ENCODE measurements at places on chromosomes 5 and 9.
A peak's percentile ranks its signal among the peaks of the same experiment; 100 is the strongest.

DNA sequence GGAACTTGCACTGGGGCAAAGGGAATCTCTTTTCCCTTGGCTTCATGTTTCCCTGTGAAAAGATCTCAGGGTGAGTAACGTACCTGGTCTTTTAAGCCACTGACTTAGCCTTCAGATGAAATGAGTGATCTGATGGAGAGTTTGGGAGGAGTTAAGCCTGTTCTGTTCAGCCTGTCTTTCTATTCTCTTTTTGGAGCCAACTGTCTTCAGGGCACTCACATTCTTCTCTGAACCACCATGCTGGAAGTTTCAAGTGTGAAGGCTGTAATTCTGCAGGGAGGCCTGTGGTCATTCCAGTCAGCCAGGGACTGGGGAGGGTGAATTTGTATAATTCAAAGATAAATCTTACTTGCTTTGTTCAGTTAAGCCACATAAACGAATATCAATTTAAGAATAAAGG, 722.2 kb upstream of the SEMA6A start:
- H3K4me3 ChIP-seq, result no peak overlapping the region
- no peaks in the 10 kb centered on the region for H3K36me3 ChIP-seq
- H3K27me3 ChIP-seq, result no peaks in the 10 kb centered on the region
- H3K27ac ChIP-seq, result no peak overlapping the region
- H3K4me1 ChIP-seq, result no peaks in the 10 kb centered on the region

GRCh38 chr5:961711-962240, 46.8 kb upstream of the NKD2 start:
- DNase-seq, result no peak
- peaks cover 16% of the 10 kb centered on the region for H3K4me1 ChIP-seq
- H3K27me3 ChIP-seq, result peaks cover 71% of the 10 kb centered on the region

DNA sequence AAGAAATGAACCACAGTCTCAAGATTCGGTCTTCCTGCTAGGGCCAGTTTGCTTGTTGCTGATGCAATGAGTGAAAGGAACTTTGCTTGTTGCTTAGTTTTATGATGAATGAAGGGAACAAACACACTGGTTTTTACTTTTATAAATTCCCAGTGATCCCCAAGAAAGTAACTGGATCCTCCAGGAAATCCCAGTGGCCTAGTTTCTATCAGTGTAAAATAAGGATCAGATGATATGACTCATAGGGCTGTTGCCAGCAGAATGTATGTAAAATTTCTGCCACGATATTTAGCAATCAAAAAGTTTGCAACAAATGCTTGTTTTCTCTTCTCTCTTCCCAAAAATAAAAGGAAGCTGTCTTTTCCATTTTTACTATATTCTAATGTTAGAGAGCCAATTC, 160.1 kb upstream of the CDKN2B start:
- H3K4me3 ChIP-seq, result no peak overlapping the region
- no peaks in the 10 kb centered on the region for H3K4me1 ChIP-seq
- H3K27me3 ChIP-seq, result peaks cover 10% of the 10 kb centered on the region
- H3K27ac ChIP-seq, result no peak overlapping the region

- H3K4me1 ChIP-seq, result no peaks in the 10 kb centered on the region
- DNase-seq, result no peak
- no peaks in the 10 kb centered on the region for H3K36me3 ChIP-seq
- no peak overlapping the region for H3K4me3 ChIP-seq
- no peak overlapping the region for H3K27ac ChIP-seq
These were observed 140.5 kb downstream of the MUSK start for GRCh38 chr9:110809038-110809595.

DNA sequence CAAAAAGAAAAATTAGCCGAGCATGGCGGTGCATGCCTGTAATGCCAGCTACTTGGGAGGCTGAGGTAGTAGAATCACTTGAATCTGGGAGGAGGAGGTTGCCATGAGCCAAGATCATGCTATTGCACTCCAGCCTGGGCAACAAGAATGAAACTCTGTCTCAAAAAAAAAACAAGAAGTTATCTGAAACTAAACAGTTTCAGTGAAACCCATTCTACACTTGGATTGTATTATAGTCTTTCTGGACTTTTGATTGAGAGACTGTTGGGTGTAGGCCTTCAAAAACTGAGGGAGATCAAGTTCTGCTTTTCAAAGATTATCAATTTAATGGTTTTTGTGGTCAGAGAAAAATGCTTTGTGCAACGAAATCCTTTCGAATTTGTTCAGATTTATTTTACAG, 34.6 kb upstream of the SPINK5 start:
- no peak overlapping the region for H3K4me3 ChIP-seq
- no peaks in the 10 kb centered on the region for H3K27me3 ChIP-seq
- no peak overlapping the region for H3K27ac ChIP-seq
- DNase-seq, result no peak
- no peaks in the 10 kb centered on the region for H3K36me3 ChIP-seq

DNA sequence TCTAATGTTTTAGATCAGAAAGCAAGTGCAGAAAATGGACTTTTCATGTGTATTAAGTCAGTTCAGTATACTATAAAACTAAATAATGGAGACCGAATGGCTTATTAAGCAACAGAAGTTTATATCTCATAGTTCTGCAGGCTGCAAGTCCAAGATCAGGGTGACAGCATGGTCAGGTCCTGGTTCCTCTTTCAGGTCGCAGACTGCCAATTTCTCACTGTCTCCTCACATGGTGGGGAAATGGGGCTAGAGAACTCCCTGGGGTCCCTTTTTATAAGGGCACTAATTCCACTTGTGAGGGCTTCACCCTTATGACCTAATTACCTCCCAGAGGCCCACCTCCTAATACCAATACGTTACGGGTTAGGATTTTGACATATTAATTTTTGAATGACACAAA, 48.7 kb downstream of the RICTOR start:
- DNase-seq, result no peak
- H3K27me3 ChIP-seq, result no peaks in the 10 kb centered on the region
- H3K36me3 ChIP-seq, result peaks cover 9% of the 10 kb centered on the region
- H3K27ac ChIP-seq, result peak overlapping the region; percentile 50

GRCh38 chr5:167819406-167819805, 472.0 kb upstream of the WWC1 start:
- DNase-seq, result no peak
- no peaks in the 10 kb centered on the region for H3K4me1 ChIP-seq
- H3K27me3 ChIP-seq, result no peaks in the 10 kb centered on the region
- H3K36me3 ChIP-seq, result no peaks in the 10 kb centered on the region

GRCh38 chr5:105392122-105392709, 1829.6 kb upstream of the NUDT12 start:
- H3K27me3 ChIP-seq, result no peaks in the 10 kb centered on the region
- no peaks in the 10 kb centered on the region for H3K36me3 ChIP-seq
- no peaks in the 10 kb centered on the region for H3K4me1 ChIP-seq

GRCh38 chr5:143976055-143976454, 164.1 kb downstream of the HMHB1 start:
- peaks cover 16% of the 10 kb centered on the region for H3K27me3 ChIP-seq
- H3K4me3 ChIP-seq, result no peak overlapping the region
- no peak overlapping the region for H3K27ac ChIP-seq

DNA sequence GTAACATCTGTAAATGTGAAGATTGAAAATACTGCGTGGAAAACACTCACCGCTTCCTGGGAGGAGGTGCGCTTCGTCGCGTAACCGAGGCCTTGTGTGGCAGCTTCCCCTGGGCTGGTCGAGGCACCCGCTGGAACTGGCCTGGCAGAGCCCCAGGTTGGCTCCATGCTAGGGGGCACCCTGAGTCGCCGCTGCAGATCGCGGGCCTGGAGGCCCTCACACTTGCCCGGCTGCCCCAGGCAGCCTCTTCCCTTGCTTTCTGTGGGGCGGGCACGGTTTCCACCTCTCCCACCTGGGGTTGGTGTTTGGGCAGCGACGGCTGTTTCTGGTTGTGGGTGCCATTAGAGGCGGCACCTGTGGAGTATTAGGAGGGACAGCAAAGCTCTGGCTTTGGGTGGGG, 852 bp downstream of the ZNF354C start:
- peaks cover 29% of the 10 kb centered on the region for H3K4me1 ChIP-seq
- H3K27me3 ChIP-seq, result no peaks in the 10 kb centered on the region
- peaks cover 6% of the 10 kb centered on the region for H3K36me3 ChIP-seq
- H3K4me3 ChIP-seq, result peak overlapping the region; percentile 90

GRCh38 chr5:178340187-178340586, 107.6 kb upstream of the PHYKPL start:
- no peak overlapping the region for H3K4me3 ChIP-seq
- H3K4me1 ChIP-seq, result no peaks in the 10 kb centered on the region
- H3K27ac ChIP-seq, result no peak overlapping the region
- DNase-seq, result no peak
- H3K36me3 ChIP-seq, result no peaks in the 10 kb centered on the region
- H3K27me3 ChIP-seq, result peaks cover 34% of the 10 kb centered on the region

DNA sequence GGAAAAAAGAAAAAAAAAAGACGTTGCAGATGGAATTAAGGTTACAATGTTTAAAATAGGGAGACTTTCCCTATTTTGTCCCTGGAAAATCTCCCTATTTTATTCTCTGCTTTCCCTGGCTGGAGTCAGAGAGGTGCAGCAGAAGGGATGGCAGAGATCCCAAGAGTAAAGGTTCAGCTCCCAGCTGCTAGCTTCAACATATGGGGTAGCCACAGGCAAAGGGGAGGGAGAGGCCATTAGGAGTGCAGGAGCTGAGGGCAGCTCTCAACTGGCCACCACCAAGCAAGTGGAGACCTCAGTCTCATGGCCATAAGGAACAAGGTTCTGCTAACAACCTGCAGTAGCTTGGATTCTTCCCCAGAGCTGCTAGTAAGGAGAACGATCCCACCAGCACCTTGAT, 367.0 kb upstream of the DAP start:
- no peak overlapping the region for H3K27ac ChIP-seq
- no peak overlapping the region for H3K4me3 ChIP-seq
- no peaks in the 10 kb centered on the region for H3K4me1 ChIP-seq

GRCh38 chr5:154513669-154514084, 35.6 kb upstream of the HAND1 start:
- H3K4me3 ChIP-seq, result no peak overlapping the region
- H3K36me3 ChIP-seq, result no peaks in the 10 kb centered on the region
- H3K4me1 ChIP-seq, result peaks cover 9% of the 10 kb centered on the region

GRCh38 chr5:10501554-10502075, 59.9 kb downstream of the ROPN1L start:
- no peak overlapping the region for H3K4me3 ChIP-seq
- H3K36me3 ChIP-seq, result peaks cover 1% of the 10 kb centered on the region
- no peaks in the 10 kb centered on the region for H3K27me3 ChIP-seq
- no peak for DNase-seq
- H3K27ac ChIP-seq, result no peak overlapping the region
- no peaks in the 10 kb centered on the region for H3K4me1 ChIP-seq

DNA sequence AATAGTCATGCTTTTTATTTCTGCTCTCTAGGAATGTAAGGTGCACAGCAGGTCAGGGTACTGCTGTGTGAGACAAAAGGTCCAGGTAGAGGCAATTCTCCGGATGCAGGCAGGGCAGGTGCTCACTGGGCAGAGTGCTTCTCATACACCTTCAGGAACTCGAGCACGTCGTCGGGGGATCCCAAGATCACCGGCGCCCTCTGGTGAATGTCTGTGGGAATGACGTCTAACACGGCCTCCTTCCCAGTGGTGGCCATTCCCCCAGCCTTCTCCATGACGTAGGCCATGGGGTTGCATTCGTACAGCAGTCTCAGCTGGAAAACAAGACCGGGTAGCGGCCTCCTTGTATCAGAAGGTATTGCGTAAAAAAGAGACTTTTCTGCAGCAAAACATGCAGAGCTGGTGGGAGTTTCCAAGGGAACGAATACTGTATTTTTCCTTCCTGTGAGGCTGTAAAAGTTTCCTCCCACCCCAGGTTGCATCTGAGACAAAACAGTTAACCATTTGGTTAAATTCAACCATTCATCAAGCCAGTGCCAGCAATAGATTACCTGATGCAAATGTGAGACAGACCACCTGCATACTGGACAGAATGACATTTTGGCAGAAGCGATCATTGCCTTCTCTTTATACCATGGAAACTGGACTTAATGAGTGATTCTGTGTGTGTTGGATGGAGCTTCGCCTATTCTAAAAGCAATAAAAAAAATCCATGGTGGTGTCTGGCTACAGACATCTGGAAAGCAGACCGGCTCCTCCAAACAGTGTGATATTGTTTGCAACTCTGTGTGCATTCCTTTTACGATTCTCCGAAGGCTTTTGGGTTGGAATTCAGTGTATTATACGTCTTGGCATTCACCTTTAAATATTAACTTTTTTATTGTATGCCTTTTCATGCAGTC, 9.9 kb upstream of the FBP2 start:
- H3K27me3 ChIP-seq, result peaks cover 36% of the 10 kb centered on the region
- no peaks in the 10 kb centered on the region for H3K36me3 ChIP-seq
- peak; percentile 49 for DNase-seq
- H3K4me3 ChIP-seq, result no peak overlapping the region
- H3K4me1 ChIP-seq, result peaks cover 8% of the 10 kb centered on the region
- no peak overlapping the region for H3K27ac ChIP-seq

DNA sequence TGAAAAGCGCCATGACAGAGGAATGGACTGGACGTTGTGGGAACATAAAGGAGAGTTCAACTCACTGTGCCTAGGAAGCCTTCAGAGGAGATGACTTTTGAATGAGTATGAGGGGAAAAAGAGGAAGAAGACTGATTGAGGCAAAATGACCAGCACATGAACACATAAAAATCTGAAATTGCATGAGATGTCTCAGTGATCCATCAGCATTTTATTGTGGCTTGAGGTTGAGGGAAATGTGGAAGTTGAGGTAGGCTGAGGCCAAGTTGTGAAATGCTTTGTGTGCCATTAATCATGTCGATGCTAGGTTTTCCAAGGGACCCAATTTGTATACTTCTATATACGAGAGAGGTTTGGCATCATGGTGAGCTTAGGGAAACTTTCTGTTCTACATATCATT, 140.9 kb upstream of the TLX3 start:
- H3K27me3 ChIP-seq, result peaks cover 31% of the 10 kb centered on the region
- no peak overlapping the region for H3K27ac ChIP-seq
- no peak for DNase-seq
- no peak overlapping the region for H3K4me3 ChIP-seq
- H3K4me1 ChIP-seq, result no peaks in the 10 kb centered on the region
- no peaks in the 10 kb centered on the region for H3K36me3 ChIP-seq

DNA sequence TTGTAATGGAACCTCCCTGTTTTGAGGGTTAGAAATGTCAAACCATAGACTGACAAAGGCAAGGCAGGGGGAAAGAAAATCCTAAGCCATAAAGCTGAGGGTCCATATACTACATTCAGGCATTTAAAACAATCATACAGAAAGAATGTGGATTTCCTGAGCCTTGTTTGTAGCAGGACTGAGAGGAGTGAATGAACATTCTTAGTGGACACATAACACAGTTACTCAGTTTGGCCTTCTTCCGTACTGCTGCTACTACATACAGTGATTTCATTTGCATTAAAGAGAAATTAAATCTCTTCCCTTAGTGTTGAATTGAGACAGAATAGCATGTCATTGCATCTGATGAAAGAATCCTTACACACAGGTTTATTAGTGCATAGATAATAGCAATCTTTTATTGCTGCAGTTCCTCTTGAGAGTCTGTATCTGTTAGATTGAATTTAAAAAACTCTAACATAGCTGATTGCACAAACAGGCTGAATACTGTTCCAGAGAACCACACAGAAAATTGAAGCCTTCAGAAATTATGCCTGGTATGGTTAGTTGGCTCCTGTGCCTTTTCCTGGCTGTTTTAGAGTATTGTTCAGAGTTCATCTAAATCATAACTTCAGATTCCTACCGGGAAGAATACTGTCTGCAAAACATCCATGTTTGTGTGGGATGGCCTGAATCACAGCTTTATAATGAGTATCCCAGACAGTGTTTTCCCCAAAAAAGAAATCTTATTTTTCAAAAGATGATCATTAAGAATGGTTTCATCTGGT, 2.0 kb upstream of the MTX3 start:
- peaks cover 13% of the 10 kb centered on the region for H3K27me3 ChIP-seq
- H3K27ac ChIP-seq, result no peak overlapping the region
- H3K36me3 ChIP-seq, result peaks cover 10% of the 10 kb centered on the region
- H3K4me1 ChIP-seq, result peaks cover 17% of the 10 kb centered on the region
- no peak for DNase-seq

GRCh38 chr9:133707763-133708245, 30.3 kb downstream of the SARDH start:
- H3K27me3 ChIP-seq, result no peaks in the 10 kb centered on the region
- no peak for DNase-seq
- H3K36me3 ChIP-seq, result peaks cover 3% of the 10 kb centered on the region
- no peak overlapping the region for H3K27ac ChIP-seq
